ENCODE measurements at places on chromosomes 2 and 18.

GRCh38 chr2:42706836-42707235 is 57.1 kb downstream of the OXER1 start:
- DNase-seq, result no peak

GRCh38 chr2:33765122-33765521 is 166.0 kb upstream of the FAM98A start:
- DNase-seq, result no peak

- DNase-seq, result no peak
Observed at GRCh38 chr2:58106896-58107295, 60.3 kb downstream of the VRK2 start.

GRCh38 chr2:59920307-59920706 is 633.1 kb downstream of the BCL11A start:
- no peak for DNase-seq

GRCh38 chr18:11283479-11284161 is 134.3 kb upstream of the PIEZO2 start:
- DNase-seq, result no peak

GRCh38 chr18:26940744-26941398 is 75.4 kb upstream of the AQP4 start:
- no peak for DNase-seq

GRCh38 chr2:182404092-182404491 is 22.7 kb downstream of the PDE1A start:
- no peak for DNase-seq

- DNase-seq, result no peak
Observed at GRCh38 chr18:58788971-58789875, 75.5 kb upstream of the ZNF532 start.

DNA sequence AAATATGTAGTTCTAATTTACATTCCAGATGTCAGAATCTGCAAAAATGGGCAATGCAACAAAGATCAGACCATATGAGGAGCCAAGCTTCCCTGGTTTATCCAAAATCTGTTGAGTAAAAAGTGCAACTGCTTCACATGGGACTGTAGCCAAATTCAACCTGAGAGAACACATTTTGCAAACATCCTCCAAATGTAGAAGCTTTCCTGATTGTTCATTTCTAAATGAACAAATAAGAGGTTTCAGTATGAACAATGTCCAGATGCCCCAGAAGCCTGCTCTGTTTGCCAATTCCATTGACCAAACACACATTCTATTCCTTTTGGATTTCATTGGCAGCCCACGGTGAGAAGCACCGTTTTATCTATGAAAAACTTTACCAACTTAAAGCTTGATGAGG is 117.9 kb upstream of the OSR1 start:
- DNase-seq, result no peak

GRCh38 chr2:5125017-5125730 is 567.0 kb upstream of the SOX11 start:
- no peak for DNase-seq

DNA sequence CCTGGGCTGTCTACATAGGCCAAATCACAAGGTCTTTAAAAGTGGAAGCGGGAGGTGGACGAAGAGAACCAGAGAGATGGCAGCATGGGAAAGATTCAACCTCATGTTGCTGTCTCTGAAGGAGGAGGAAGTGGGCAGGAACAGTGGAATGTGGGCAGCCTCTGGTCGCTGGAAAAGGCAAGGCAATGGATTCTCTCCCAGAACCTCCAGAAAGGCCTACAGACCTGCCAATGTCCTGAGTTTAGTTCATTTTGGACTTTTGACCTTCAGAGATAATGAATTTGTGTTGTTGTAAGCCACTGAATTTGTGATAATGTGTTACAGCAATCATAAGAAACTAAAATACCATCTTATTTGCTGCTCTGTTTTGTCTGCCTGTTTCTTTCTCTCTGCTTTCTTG is 122.5 kb downstream of the RNF152 start:
- DNase-seq, result no peak

DNA sequence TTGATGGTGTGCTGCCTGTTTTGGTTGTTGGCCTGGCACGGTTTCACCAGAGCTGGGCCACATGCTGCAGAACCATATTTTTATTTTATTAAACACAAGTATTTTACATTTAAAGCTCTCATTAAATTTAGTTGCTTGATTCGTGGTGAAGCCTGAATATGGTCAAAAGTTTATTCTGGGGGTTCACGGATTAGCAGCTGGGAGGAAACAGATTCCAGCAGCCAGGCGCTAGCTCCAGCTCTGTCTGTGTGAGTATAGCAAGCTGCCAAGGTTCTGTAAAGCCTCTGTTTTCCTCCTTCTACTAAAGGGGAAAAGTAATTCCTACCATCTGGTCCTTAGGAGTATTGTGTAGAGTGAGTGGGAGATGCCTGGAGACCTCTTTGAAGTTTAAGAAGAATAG is 22.5 kb downstream of the GATA6 start:
- DNase-seq, result no peak

DNA sequence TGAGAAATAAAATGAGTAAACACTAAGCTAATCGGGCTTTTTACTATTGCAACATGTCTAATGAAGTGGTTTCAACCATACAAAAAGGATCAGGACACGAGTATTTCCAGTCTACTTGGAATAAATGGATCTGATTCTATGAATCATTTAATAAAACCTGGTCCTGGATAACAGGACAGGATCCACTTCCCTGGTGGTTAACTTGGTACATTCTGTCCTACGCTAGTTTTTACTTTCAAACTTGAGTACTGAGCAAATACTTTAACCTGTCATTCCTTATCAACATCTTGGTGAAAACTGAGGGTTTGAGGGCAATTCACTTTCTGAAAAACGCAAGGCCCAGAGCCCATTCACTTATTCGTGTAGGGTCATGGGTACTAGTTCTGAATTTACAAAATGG is 33.5 kb downstream of the CHST10 start:
- no peak for DNase-seq

DNA sequence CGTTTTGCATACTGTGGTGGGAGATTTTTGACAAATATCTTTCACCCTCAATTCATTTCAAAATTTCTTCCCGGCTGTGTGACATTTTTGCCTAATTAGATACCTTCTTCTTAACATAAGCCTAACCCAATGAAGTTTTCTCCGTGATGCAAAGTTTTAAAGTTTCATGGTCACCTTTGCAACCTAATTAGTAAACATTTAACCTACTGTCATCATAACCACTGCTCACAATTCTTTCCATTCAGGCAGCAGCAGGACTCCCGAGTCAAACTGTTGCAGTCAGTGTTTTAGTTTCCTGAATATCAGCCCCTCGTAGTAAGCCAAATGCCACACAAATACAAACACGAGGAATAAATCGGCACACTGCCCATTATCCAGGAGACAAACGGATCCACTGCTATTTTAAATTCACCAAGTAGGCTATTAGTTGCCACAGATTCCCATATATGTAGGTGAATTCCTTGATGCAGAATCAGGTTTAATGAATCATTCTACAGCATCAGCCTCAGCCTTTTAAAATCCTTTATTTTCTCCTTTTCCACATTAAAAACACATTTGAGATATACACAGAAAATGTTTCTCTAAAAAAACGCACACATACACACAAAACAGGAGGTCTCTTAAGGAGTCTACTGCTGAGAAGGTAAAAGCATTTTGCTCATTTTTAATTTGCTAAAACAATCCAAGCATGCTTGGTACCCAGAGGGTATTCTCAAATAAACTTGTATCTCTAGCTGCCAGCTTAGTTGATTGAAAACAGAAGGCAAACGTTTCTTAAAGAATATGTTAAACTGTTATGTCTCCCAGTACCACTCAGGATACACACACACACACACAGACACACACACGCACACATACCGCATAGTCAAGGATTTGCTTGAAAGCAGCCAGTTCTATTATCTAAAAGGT is 106.5 kb upstream of the KCTD1 start:
- DNase-seq, result no peak

GRCh38 chr18:68431111-68431921 is 283.6 kb downstream of the TMX3 start:
- no peak for DNase-seq

DNA sequence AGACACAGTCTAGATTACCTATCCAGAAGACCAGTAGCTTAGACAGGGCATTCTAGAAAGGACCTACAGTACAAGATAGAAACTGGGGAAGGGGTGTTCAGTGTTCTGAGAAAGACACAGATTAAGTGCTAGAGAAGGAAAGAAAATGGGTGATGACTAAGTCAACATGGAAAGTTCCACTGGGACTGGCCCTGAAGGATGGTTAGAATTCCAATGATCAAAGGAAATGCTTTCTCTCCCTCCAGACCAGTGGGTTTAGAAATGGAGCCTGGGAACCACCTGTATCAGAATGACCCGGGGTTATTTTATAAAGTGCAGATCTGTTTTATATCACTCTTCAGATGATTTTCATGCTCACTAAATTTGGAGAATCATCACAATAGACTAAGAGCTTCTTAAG is 5.8 kb upstream of the COLEC12 start:
- no peak for DNase-seq

GRCh38 chr2:240292035-240292574 is 143.4 kb upstream of the GPC1 start:
- DNase-seq, result no peak
